ENCODE measurements at places on chromosomes 13 and 19.

DNA sequence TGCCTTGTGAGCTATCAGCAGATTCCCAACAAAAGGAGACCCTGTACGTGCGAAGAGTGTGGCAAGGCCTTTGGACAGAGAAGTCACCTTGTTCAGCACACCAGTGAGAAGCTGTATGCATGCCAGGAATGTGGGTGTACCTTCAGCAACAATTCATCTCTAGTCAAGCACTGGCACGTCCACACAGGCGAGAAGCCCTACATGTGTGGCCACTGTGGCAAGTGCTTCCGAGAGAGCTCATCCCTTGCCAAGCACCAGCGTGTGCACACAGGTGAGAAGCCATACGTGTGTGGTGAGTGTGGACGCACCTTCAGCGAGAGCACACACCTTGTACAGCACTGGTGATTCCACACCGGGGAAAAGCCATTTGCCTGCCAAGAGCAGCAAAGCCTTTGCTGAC lies 7.6 kb upstream of the ZSCAN22 start:
- no peak for DNase-seq

DNA sequence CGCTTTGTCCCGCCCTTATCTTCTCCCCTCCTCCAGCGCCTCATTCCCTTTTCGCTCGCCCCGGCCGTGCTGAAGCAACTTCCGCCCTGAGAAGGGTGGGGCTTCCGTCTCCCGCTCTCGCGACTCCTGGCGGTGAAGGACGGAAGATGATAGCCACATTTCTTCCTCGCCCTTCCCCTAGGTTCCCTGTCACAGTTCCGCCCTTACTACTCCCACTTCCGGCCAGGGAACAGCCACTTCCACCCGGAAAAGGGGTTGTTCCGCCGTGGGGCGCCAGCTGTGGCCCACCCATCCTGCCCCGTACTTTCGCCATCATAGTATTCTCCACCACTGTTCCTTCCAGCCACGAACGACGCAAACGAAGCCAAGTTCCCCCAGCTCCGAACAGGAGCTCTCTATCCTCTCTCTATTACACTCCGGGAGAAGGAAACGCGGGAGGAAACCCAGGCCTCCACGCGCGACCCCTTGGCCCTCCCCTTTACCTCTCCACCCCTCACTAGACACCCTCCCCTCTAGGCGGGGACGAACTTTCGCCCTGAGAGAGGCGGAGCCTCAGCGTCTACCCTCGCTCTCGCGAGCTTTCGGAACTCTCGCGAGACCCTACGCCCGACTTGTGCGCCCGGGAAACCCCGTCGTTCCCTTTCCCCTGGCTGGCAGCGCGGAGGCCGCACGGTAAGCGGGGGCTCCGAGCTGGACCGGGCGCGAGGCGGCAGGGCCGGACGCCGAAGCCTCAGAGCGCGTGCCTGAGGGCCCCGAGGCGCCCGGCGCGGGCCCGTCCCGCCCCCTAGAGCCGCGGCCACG lies at the start of gene RPS19:
Gene RPS19, plus strand, starts transcription at position 638 of the 801 bp plus-strand sequence. CDS start 520 bp downstream, outside the sequence.
- peak; percentile 99 for DNase-seq

- DNase-seq: no peak
Observed at GRCh38 chr13:69391756-69392155, 715.9 kb upstream of the ATXN8OS start.

DNA sequence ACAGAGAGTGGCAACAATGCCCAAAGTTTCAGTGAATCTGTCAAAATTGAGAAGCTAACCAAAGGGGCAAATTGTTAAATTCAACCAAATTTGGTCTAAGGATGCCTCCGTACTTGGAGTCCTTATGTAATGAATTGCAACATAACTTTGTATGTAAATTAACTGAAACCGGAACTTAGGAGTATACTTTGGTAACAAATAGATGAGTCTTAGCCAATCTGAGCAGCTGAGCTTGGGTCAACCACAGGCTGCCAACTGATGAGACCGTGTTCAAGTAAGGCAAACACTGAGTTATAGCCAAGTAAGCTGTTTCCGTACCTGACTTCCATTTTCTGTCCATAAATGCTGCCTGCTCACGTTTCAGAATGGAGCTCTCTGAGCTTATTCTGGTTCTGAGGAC lies 5.3 kb downstream of the VWA8 start:
- no peak for DNase-seq

GRCh38 chr13:32300920-32301319 lies 14.2 kb downstream of the ZAR1L start:
- no peak for DNase-seq

GRCh38 chr13:48662226-48662625 lies 8.5 kb downstream of the CYSLTR2 start:
- DNase-seq: no peak

- DNase-seq: no peak
Observed at GRCh38 chr13:59607780-59608233, 555.9 kb downstream of the DIAPH3 start.

- no peak for DNase-seq
Observed at GRCh38 chr19:56270676-56271075, 1.9 kb upstream of the EDDM13 start.

DNA sequence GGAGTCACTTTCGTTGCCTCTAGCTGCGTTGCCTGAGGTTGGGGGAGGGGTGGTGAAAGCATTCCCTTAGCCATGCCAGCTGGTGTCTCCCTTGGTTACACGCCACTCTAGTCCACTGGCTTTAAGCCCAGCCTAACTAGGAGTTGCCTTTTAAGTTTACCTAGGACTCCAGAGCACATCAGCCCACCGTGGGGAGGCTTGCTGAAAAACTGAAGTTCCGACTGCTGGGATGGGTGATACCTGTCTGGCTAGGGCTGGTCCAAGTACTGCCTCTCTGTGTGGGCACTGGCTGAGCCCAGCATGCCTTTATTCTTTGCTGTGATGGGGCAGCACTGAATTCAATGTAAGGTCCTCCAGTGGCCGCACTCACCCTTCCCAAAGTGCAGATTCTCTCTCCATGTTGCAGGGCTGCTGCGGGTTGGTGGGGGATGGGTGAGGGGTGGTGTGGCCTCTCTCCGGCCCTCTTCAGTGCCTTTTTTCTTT lies 11.8 kb upstream of the CEACAM1 start:
- DNase-seq: no peak

DNA sequence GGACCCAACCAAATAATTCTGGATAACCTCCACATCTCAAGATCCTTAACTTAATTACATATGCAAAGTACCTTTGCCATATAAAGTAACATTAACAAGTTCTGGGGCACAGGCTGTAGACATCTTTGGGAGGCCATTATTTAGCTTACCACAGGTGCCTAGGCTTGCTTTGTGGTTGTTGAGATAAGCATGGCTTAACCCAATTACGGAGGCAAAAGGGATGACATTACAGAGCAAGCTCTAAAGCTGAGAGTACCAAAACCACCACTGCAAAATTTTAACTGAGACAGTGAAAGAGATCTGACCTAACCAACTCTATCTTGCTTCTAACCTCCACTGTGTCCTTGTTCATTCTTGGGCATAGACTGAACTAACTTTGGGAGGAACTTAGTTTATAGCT lies 502.9 kb upstream of the ATXN8OS start:
- no peak for DNase-seq

DNA sequence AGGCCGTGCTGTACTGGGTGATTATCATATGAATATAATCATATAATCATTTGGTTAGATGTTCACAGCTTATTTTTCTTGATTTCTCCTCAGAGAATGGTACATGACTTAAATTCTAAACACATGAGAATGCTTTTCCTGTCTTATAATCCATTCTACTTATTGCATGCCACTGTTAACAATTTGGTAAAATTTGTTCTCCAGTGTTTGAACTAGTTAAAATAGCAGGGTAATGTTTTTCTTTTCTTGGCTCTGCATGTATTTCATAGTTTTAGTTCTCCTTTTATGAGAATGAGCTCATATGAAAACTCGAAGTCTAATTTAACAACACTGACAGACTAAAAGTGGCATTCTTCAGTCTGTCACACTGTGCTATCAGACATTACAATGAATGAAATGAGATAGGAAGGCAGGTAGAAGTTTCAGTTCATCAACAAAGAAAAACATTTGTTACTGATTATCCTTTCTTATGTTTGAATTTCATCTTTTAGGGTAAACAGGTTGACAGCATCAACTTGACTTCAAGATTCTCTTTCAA lies 10.2 kb downstream of the SPRYD7 start:
- no peak for DNase-seq

DNA sequence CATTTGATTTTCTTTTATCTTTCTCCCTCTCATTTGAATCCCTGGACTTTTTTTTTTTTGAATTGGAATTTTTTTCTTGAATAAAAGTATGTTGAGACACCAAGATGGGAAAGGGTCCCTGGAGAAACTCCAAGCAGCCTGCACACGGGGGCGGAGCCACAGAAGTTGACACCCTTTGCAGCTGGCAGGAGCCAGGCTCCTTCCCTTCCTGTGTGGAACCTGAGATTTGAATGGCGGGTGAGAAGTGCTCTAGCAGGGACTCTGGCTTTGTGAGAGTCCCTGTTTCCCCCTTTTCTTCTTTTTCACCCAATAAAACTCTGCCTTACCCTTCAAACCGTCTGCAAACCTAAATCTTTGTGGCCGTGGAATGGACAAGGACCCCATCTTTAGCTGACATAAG lies 1381.0 kb upstream of the MIR17HG start:
- DNase-seq: no peak

GRCh38 chr13:31775686-31776085 lies 36.4 kb downstream of the RXFP2 start:
- DNase-seq: no peak

- no peak for DNase-seq
Observed at GRCh38 chr13:37492741-37493514, 105.6 kb downstream of the POSTN start.

GRCh38 chr13:76993021-76993420 lies 1.1 kb downstream of the CLN5 start:
- DNase-seq: no peak

DNA sequence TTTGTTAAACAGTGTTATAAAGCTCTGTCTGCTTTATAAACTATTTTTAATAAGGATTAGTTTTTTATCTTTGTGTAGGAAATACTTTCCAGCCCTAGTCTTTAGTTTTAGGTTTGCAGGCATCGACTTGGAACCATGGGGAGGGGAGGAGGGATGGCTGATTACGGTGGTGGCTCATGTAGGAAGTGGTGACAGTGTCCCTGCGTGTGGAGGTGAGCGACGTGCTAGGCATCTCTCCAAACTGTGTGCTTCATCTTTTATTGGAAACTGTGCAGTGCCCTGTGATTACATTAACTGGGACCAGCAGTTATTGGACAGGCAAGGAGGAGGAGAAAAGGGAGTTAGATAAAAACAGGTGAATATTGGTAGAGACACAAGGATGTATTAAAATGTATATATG lies 203.8 kb downstream of the ATP8A2 start:
- DNase-seq: no peak

DNA sequence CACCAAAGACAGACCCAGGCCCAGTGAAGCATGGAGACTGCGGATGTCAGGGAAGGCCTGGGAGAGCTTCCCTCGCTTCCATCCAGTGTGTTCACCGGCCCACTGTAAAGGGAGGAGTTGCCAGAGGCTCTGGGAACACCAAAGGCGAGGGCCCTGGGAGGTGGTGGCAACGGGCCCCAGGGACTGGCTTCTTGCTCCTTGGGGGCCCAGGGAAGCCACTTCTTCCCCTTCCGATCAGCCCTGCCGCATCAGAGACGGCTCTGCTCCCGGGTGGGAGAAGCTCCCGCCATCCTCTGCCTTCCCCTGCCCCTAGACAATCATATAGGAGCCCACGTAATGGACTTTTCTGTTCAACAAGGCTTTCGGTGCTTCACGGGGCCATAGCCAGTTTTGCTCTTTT lies 83.4 kb upstream of the GPR183 start:
- DNase-seq: no peak

- DNase-seq: no peak
Observed at GRCh38 chr19:38315657-38316476, at the start of gene YIF1B. Gene YIF1B, minus strand, starts transcription at chr19:38315947. Its CDS starts 30 bp downstream, at chr19:38315917.

DNA sequence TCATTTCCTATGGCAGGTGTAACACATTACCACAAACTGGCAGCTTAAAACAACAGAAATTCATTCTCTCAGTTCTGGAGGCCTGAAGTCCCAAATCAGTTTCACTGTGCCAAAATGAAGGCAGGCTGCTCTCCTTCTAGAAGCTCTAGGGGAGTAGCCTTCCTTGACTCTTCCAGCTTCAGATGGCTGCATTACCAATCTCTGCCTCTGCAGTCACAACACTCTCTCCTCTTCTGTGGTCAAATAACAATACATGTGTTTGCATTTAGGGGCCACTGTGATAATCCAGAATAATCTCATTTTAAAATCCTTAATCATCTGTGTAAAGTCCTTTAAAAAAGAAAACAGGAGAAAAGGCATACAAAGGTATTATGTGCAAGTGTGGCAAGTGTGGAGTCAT lies 7.8 kb downstream of the DIAPH3 start:
- DNase-seq: no peak

DNA sequence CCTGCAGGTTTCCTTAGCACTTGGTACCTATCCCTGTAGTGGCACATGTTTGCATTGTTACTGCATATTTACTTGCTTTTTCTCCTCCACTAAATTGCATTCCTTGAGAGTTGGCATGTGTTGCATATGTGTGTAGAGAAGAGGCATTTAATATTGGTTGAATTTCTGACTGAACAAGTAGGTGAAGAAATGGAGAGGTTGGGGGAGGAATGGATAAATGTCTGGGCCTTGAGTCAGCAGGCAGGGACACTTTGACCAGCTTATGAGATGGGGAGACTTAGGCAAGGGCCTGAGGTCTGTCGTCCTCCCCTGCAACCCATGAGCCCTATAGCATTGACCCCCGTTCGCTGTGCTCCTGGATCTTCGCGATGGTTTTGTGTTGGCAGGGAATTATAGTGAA lies 2.0 kb upstream of the GPR18 start:
- no peak for DNase-seq

GRCh38 chr13:44726214-44726613 lies 150.1 kb upstream of the TSC22D1 start:
- DNase-seq: no peak

GRCh38 chr19:17778251-17778967 lies 16.5 kb upstream of the B3GNT3 start:
- DNase-seq: no peak

- no peak for DNase-seq
Observed at GRCh38 chr13:42984691-42985090, 7.3 kb downstream of the EPSTI1 start.

DNA sequence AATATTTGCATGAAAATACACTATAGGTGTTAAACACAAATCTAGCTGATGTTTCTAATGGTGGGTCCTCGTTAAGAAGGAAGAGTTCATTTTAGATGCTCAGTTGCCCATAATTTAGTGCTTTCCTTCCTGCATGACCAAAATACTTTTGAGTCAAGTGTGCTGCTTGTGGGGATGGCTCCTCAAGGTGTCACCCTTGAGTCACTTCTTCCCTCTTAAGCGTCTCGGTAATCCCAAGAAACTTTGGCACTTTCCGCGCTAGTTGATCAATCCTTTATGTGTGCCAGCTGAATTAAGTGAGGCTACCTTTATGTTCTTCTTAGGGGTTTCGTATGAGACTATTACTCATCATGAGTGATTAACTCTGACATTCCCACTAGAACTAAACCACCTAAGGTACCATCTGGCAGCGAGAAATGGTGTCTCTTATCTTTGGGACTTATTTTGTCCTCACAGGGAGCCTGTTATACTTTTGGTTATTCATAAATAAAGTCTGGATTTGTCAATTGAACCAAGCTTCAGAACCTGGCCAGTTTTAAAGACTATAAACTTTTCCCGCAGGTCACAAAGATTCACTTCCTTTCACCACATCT lies 106.8 kb downstream of the NHLRC3 start:
- DNase-seq: no peak

GRCh38 chr13:43864921-43865320 lies 14.6 kb downstream of the CCDC122 start:
- DNase-seq: no peak

- no peak for DNase-seq
Observed at GRCh38 chr19:6424195-6424938, at the start of gene KHSRP. Gene KHSRP, minus strand, starts transcription at chr19:6424811. Its CDS starts 110 bp downstream, at chr19:6424701.

- no peak for DNase-seq
Observed at GRCh38 chr13:69194130-69194529, 913.5 kb upstream of the ATXN8OS start.

GRCh38 chr19:947707-948539 lies 22.1 kb downstream of the ARID3A start:
- no peak for DNase-seq

Data from vagina (tissue), 2 donors.